ENCODE measurements at places on chromosomes 1 and 21.

DNA sequence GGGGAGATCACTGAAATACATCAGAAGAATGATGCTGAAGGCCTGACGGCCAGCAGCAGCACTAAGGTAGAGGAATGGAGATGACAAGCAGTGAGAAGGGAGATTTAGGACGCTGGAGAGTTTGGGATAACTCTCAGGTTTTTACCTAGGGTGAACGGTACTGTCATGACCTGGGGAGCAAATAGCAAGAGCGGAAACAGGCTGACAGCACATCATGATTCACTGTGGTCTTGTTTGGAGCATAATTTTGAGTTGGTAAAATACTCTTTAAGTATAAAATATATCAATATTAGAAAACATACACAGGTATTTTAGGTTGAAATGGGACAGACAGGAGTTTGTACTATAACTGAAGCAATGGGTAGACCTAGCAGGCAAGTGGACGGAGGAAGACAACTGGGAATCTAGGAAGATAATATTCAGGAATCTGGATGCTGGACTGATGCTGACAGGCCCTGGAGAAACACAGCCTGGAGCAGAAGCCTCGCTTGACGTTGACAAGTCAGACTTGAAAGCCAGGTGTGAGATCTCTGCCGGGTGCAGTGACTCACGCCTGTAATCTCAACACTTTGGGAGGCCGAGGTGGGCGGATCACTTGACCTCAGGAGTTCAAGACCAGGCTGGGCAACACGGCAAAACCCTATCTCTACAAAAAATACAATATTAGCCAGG is 33.3 kb downstream of the ALG14 start:
- no peak for DNase-seq

- DNase-seq, result no peak
Measured at GRCh38 chr1:47618222-47618720, 180.4 kb downstream of the FOXD2 start.

DNA sequence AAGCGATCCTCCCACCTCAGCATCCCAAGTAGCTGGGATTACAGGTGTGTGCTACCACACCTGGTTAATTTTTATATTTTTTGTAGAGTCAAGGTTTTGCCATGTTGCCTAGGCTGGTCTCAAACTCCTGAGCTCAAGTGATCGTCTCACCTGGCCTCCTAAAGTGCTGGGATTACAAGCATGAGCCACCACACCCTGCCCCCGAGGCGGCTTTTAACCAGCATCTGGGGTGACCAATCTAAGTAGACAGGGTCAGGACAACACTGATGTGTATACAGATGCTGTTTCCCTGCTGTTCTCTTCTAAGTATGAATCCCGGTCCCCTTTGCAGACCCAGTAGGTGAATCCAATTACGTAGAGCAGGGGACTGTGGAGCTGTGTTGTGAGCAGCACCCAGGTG is 23.9 kb downstream of the THAP3 start:
- DNase-seq, result no peak

DNA sequence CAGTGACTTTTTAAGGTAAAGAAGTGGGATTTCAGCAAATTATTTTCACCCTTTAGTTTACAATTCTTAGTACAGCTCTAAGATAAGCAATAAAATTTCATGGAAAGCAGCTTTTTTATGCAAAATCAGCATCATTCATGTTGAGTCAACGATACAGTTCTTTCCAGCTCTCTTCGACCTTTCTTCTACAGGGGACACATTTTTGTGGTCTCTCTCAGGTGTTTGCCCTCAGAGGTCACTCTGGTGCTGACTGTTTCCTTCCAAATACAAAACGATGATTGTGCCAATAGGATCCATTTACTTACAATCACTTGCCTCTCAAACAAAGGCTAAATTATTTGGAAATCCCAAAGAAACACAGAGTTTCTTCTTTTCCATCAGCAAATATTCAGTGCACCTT is 51.0 kb downstream of the PSMG1 start:
- no peak for DNase-seq

GRCh38 chr1:36172983-36173382 is 17.0 kb downstream of the MAP7D1 start:
- DNase-seq, result no peak

DNA sequence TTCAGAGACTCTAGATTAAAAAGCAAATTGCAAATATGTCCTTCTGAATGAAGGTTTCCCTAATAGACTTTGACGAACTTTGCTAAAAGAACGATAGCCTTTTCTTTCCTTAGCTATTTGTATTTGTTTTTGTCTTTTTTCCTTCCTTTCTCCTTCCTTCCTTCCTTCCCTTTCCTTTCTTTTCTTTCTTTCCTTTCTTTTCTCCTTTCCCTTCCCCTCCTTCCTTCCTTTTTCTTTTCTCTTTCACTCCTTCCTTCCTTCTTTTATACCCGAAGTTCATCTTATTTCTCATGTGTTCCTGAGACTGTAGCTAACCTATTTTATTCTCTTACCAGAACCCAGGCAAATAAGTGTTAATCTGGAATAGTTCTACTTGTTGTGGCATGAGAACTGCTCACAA is 381.2 kb upstream of the RUNX1 start:
- no peak for DNase-seq

All from CD4-positive, alpha-beta T cell treated with Interleukin-21 for 1 hour (primary cell).